Chondrocyte (in vitro differentiated cells): ENCODE measurements at places on chromosomes 13 and 19. TPM values are rescaled to one million over a fixed set of nuclear protein-coding genes. Genes with fewer than 3 reads are reported as not detected.

Gene MEF2B
- total RNA-seq = 1.2 to 1.4 TPM in 2 of 3 replicates, not detected in the other

Gene NRTN
- 0.54 to 0.77 TPM in 2 of 3 replicates, not detected in the other for total RNA-seq

Gene FBXO17
- total RNA-seq = 40.2 to 44.9 TPM (median 40.6 TPM) in 3 replicates

DNA sequence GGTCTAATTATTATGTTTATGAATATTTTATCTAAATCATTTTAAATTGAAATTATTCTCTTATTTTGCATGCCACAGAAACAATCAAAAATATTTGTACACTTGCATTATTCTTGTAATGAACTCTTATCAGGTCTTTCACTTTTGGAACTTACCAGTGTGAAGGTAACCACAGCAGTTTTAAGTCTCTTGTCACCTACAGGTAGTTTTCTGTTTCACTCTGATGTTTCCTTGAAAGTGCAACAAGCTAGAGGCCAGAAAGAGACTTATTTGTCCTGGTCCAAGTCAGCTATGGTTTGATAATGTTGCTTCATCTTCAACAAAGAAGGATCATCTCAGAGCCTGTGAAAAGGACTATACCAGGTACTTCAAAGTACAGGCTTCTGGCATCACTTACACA is 133.4 kb upstream of the NBEA start:
- H3K27ac ChIP-seq = no peak overlapping the region
- H3K27me3 ChIP-seq = no peaks in the 10 kb centered on the region
- peaks cover 9% of the 10 kb centered on the region for H3K36me3 ChIP-seq
- H3K4me3 ChIP-seq = no peak overlapping the region
- H3K4me1 ChIP-seq = peaks cover 4% of the 10 kb centered on the region

DNA sequence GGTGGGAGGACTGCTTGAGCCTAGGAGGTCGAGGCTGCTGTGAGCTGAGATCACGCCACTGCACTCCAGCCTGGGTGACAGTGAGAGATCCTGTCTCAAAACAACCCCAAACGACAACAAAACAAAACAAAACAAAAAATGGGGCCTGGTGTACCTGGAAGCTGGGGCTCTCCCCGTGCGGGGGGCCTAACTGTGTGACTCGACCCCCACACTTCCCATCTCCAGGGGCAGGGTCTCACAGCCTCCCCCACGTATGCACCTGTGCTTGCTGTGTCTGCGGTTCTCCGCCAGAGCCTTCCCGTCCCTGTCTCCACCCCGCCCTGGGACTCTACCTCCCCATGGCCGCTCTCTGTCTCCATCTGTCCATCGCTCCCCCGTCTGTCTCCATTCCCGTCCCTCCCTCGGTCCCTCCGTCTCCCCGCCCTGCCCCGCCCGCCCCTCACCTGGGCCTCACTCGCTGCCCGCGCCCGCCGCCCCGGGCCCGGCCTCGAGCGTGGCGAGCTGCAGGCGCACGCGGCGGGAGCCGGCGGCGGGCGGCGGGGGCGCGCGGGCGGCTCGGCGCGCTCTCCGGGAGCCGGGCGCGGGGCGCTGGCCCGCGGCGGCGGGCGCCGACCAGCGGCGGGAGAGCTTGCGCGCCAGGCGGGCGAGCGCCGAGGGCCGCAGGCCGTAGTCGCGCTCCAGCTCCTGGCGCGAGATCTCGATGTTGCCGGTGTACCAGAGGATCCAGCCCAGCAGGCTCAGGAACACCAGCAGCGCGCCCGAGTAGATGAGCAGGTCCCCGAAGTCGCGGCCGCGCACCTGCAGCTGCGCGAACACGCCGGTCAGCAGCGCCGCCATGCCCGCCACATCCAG is 587 bp downstream of the TMEM238 start:
- peaks cover 34% of the 10 kb centered on the region for H3K4me1 ChIP-seq
- peaks cover 16% of the 10 kb centered on the region for H3K36me3 ChIP-seq
- no peaks in the 10 kb centered on the region for H3K27me3 ChIP-seq
- DNase-seq = no peak
- peak overlapping the region; percentile 66 for H3K4me3 ChIP-seq
- peak overlapping the region; percentile 66 for H3K27ac ChIP-seq

Gene ATP12A
- not detected in 3 replicates for total RNA-seq

DNA sequence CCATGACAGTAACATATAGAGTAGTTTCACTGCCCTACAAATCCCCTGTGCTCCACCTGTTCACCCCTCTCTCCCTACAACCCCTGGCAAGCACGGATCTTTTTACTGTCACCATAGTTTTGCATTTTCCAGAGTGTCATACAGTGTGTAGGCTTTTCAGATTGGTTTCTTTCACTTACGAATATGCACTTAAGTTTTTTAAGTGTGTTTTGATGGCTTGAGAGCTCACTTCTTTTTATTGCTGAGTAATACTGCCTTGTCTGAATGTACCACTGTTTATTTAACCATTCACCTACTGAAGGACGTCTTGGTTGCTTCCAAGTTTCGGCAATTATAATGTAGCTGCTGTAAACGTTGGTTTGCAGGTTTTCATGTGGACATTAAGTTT is 175.1 kb downstream of the ITGBL1 start:
- peak overlapping the region; percentile 59 for H3K4me3 ChIP-seq
- DNase-seq = no peak
- no peaks in the 10 kb centered on the region for H3K27me3 ChIP-seq
- peaks cover 5% of the 10 kb centered on the region for H3K36me3 ChIP-seq
- H3K4me1 ChIP-seq = peaks cover 68% of the 10 kb centered on the region

DNA sequence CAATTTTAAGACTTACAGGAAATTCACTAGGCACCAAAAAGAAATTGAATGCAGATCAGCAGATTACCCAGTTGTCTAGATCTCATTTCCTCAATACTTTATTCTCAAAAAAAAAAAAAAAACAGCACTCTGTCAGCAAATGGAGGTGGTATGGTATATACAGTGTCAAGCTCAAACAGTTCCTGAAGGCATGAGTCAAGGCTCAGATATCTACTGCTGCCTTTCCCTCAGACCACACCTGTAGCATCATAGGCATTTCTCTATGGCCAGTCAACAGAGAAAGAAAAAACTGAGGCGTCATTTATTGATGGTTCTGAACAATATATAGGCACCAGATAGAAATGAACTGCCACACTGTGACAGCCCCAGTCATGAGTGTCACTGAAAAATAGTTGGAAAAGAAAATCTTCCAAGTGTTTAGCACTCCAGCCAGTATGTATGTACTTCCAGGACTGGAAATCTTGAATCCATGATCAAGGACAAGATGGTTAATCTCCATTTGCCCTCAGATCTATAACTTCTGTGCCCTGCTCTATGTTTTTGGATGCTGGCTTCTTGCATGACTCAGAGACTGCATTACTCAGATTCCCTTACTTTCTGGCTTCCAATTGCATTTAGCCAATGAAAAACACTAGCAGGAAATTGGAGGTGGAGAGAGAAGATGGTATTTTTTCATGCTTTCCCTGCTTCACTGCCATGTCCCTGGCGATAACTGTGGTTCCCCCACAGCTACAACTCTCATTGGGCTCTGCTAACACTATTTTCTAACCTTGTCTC is 8.4 kb upstream of the COG3 start:
- H3K27ac ChIP-seq = peak overlapping the region; percentile 41
- no peak for DNase-seq
- H3K27me3 ChIP-seq = no peaks in the 10 kb centered on the region
- no peaks in the 10 kb centered on the region for H3K36me3 ChIP-seq
- peaks cover 16% of the 10 kb centered on the region for H3K4me1 ChIP-seq

- no peak for DNase-seq
- H3K27me3 ChIP-seq = no peaks in the 10 kb centered on the region
- H3K4me1 ChIP-seq = no peaks in the 10 kb centered on the region
- no peak overlapping the region for H3K27ac ChIP-seq
- H3K4me3 ChIP-seq = no peak overlapping the region
Measured at GRCh38 chr19:30856786-30857185, 484.6 kb downstream of the ZNF536 start.

DNA sequence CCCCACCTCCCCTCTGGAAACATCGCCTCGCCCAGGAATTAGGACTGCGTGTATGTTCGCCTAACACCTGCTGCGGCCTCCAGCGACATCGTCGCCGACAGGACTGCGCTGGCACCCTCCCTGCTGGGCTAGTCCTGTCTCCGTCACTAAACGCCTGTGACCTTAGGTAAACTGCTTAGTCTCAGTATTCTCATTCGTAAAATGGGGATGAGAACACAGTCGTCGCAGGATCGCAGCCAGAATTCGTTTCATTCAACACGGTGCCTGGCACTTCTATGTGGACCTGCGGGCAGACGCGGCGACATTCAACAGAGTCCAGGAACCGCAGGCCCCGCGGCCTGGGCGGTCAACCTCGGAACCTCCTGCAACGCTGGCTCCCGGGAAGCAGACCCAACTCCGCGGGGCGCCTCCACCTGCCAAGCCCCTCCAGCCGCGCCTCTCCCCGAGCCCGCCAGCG is 485 bp downstream of the CRYL1 start:
- H3K4me1 ChIP-seq = peaks cover 13% of the 10 kb centered on the region
- no peaks in the 10 kb centered on the region for H3K36me3 ChIP-seq
- DNase-seq = no peak
- H3K27me3 ChIP-seq = no peaks in the 10 kb centered on the region
- peak overlapping the region; percentile 82 for H3K4me3 ChIP-seq

GRCh38 chr13:46181377-46181839 is 569 bp downstream of the LCP1 start:
- H3K4me3 ChIP-seq = no peak overlapping the region
- no peaks in the 10 kb centered on the region for H3K27me3 ChIP-seq
- no peak overlapping the region for H3K27ac ChIP-seq

DNA sequence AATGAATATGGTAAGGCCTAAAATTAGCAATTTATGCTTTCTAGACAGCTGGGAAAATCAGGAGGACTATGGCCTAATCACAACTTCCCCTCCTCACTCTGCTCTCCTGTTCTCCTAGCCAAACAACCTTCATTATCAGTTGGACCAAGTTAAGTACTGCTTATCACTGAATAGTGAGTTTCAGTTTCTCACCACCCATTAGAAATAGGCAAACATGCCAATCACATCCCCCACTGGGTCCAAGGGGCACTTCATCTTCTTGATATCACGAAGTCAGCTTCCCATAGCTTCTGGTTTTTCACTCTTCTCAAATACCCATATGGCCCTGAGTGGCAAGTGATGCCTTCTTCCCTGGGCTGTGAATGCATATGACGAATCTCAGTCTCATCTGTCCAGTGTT is 689.6 kb downstream of the SLITRK5 start:
- H3K27ac ChIP-seq = no peak overlapping the region
- no peaks in the 10 kb centered on the region for H3K27me3 ChIP-seq
- no peaks in the 10 kb centered on the region for H3K4me1 ChIP-seq
- H3K4me3 ChIP-seq = no peak overlapping the region

DNA sequence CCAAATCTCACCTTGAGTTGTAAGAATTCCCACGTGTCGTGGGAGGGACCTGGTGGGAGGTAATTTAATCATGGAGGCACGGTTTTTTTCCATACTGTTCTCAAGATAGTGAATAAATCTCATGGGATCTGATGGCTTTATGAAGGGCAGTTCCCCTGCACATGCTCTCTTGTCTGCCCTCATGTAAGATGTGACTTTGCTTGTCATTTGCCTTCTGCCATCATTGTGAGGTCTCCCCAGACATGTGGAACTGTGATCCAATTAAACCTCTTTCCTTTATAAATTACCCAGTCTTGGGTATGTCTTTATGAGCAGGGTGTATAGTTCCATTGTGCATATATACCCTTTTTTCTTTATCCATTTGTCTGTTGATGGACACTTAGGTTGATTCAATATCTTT is 13.1 kb downstream of the SCEL start:
- no peak overlapping the region for H3K4me3 ChIP-seq
- H3K36me3 ChIP-seq = no peaks in the 10 kb centered on the region
- peaks cover 7% of the 10 kb centered on the region for H3K4me1 ChIP-seq
- no peak overlapping the region for H3K27ac ChIP-seq
- peaks cover 9% of the 10 kb centered on the region for H3K27me3 ChIP-seq

GRCh38 chr19:34851277-34851804 is 75.4 kb upstream of the ZNF30 start:
- no peak overlapping the region for H3K27ac ChIP-seq
- H3K4me1 ChIP-seq = no peaks in the 10 kb centered on the region
- H3K27me3 ChIP-seq = no peaks in the 10 kb centered on the region
- H3K36me3 ChIP-seq = no peaks in the 10 kb centered on the region

DNA sequence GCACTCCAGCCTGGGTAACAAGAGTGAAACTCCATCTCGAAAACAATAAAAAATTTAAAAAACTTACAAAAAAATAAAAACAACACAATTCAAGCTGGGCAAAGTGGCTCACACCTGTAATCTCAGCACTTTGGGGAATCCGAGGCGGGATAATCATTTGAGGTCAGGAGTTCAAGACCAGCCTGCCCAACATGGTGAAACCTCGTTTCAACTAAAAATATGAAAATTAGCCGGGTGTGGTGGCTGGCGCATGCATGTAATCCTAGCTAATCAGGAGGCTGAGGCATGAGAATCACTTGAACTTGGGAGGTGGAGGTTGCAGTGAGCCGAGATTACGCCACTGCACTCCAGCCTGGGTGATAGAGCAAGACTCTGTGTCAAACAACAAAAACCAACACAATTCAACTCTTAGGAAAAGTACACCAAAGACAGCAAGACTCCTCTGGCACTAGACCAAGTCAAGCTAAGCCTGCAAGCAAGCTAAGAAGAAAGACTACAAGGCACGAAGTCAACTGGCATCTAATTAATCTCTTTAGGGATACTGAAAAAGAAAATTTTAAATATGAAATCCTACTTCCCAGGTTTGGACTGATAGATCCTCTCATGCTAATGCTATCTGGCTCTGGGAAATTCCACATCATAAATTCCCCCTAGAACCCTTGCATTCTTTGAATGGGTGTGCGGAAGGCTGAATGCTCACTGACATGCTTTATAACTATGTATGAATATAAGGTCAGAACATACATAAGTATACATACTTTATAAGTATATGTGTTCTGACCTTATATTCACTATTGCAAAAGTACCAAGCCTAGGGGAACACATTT is 7.9 kb downstream of the PBX4 start:
- DNase-seq = no peak
- H3K4me3 ChIP-seq = no peak overlapping the region
- H3K36me3 ChIP-seq = no peaks in the 10 kb centered on the region
- no peak overlapping the region for H3K27ac ChIP-seq
- H3K27me3 ChIP-seq = no peaks in the 10 kb centered on the region
- peaks cover 19% of the 10 kb centered on the region for H3K4me1 ChIP-seq

DNA sequence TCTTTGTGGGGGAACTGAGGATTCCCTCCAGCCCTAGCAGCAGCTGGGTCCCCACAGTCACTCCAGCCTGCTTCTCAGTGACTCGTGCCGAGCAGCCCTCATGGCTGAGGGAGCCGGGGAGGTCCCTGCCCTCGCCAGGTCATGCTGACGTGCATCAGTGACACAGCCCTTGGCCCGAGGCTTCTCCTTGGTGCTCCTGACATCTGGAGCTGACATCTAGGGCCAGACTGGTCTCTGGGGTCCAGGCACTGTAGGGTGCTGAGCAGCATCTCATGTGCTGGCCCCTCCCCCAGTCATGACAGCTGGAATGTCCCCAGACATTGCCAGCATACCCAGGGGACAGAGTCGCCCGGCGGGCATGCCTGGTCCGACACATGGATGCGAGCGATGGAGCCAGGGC is 14.4 kb downstream of the COMP start:
- no peaks in the 10 kb centered on the region for H3K27me3 ChIP-seq
- H3K36me3 ChIP-seq = peaks cover 1% of the 10 kb centered on the region
- no peak for DNase-seq
- H3K27ac ChIP-seq = no peak overlapping the region
- H3K4me1 ChIP-seq = peaks cover 11% of the 10 kb centered on the region

Gene CIC
- total RNA-seq = 83.6 to 101 TPM (median 86.3 TPM) in 3 replicates

- no peaks in the 10 kb centered on the region for H3K27me3 ChIP-seq
- no peak overlapping the region for H3K4me3 ChIP-seq
- H3K36me3 ChIP-seq = no peaks in the 10 kb centered on the region
- DNase-seq = no peak
Measured at GRCh38 chr19:53812335-53812734, 11.8 kb downstream of the NLRP12 start.
